Amniotic stem cell (primary cell): ENCODE measurements at places on chromosomes 7 and 10.

DNA sequence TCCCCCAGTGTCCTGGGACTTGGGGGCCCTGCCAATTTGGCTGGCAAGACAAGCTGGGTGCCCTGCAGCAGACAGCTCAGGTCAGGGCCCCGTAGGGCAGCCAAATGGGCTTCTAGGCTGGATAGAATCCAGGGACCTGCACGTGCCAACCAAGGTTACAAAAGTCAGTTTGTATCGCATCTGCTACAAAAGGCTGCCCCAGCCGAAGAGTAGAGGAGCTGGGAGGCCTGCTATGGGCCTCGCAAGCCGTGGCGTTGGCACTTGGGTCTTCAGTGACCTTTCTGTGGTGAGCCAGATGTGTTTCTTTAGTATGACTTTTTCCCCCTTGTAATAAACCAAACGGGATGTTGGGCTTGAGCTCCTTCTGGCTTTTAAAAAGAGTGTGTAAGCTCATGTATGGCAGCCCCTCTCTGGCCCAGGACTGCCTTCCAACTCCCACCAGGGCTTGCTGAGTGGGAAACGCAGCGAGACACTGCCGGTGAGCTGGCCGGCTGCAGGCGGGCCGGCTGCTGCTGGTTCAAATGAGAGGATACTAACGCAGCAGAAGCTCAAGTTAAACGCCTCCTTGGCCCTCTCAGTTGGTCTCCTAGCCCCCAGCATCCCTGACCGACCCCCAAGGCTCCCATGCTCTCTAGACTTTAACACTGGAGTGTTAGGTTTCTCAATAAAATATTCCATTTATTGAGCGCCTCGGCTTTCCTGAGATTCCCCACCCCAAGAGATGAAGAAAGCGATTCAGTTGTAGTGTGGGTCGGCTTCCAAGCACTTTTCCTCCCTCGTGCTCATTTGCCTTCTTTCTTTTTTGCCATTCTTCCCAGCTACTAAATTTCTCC is 3.1 kb upstream of the HOXA10 start:
- no peak for DNase-seq

- no peak for DNase-seq
These were observed 14.6 kb downstream of the PPIF start for GRCh38 chr10:79361726-79362397.

DNA sequence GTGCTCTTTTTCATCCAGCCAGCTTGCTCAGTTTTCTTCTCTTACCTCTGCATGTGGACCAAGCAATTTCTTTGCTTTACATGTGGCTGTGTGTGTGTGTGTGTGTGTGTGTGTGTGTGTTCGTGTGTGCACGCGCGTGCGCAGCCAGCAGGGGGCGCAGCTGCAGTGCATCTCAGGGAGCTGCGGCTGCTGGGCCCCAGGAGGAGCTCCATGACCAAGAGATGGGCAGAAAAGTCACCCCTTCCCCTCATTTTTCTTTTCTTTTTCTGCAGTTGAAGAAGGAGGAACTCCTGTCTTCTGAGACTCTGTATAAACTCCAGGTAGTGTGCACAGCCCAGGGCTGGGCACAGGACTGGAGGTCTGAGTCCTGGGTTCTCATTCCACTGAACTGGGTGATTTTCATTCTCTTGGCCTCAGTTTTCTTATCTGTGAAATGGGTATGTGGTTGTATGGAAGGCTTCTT is 41.8 kb downstream of the BLNK start:
- DNase-seq: no peak

GRCh38 chr10:48762064-48763042 is 77.7 kb downstream of the WDFY4 start:
- no peak for DNase-seq

GRCh38 chr10:32540691-32541470 is 94.9 kb downstream of the CCDC7 start:
- no peak for DNase-seq

DNA sequence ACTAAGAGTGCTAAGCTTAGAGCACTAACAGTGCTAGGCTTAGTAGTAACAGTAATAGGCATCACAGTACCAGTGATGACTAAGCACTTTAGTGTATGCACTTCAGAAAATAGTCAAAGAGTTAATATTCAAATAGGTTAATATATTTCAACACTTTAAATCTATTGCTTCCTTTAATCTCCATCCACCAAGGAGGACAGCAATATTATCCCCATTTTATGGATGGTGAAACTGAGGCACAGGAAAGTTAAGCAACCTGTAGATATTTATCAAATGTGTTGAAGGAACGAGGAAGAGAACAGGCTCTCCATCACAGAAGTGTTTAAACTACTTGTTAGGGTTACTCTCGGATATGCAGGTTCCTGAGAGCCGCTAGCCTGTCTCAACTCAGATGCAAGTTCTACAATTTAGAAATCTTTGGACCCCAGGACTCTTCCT is 165.5 kb downstream of the PRKAG2 start:
- DNase-seq: no peak
